ENCODE measurements at places on chromosomes 16 and 17. TPM values are rescaled to one million over a fixed set of nuclear protein-coding genes. Genes with fewer than 3 reads are reported as not detected.

GRCh38 chr17:49739641-49740271 lies 24.2 kb downstream of the FAM117A start:
- no peak for DNase-seq

DNA sequence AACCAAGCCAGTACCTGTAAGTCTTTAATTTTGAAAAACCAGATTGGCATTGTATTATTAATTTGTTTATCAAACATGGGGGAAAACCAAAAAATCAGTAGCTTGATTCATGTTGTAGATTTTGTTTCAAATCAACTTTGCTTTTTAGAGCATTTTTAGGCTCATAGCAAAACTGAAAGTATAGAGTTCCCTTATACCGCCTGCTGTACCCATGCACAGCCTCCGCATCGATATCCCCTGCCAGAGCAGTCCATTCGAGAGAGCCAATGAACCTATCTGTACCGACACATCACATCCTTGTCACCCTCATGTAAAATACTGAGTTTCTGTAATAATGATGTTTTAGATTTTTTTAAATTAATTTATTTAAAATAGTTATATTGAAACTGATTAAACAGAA lies 16.2 kb upstream of the MRC2 start:
- no peak for DNase-seq

DNA sequence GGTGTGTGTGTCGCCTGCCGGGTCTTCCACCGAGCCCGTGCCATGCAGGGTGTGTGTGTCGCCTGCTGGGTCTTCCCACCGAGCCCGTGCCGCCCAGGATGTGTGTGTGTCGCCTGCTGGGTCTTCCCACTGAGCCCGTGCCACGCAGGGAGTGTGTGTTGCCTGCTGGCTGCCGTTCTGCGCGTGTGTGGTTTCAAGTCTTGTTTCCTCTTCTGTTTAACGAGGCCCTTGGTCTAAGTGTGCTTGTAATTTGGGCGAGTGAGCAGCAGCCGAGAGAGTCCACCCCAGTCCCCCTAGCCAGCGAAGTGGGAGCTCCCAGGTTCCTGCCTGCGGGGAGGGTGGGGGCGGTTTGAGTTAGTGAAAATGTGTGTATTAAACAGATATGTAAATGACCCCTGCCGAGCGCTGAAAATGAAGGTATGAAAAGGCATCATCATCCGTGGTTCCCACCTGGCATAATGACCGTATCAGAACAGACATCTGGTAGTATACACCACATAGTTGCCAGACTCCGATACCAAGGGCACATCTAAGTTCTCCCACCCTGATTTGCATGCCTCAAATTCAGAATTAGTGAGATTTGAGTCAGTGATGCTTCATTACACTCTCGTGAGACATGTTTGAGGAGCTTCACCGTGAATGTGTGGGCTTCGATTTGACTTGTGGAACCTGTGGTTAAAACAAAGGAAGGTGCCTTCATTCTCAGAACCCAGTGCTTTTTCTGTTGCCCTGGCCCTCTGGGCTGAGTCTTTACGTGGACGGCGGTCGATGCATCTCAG lies 114.5 kb upstream of the CHMP6 start:
- DNase-seq: no peak

The MYL11 gene
- 1.6 TPM for polyA plus RNA-seq

The KCNJ18 gene
- not detected for polyA plus RNA-seq

GRCh38 chr17:67038861-67039365 lies 5.4 kb upstream of the CACNG1 start:
- DNase-seq: no peak

DNA sequence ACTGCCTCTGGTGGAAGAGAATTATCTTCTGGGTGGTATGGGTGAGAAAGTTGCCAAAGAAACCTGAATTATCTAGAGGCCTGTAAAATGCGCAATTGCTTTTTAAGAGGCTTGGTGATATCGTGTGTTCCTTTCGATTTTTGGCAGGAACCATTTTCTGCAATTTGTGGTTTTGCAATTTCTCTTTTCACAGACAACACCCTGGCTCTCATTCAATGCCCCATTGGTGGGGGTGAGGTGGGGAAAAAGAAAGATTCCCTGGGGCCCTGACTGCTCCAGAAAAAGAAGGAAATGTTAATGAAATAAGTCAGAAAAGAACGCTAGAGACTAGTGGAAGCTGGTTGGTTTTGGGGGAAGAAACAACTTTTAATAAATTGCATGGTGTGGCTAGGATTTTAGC lies 77.4 kb downstream of the ANKFN1 start:
- DNase-seq: no peak
